ENCODE measurements at places on chromosomes 5 and 9.

- no peak for DNase-seq
These were observed 34.2 kb upstream of the MYOT start for GRCh38 chr5:137833463-137833862.

GRCh38 chr5:125012727-125013451 lies 266.4 kb upstream of the ZNF608 start:
- no peak for DNase-seq

GRCh38 chr9:7984203-7984602 lies 184.6 kb upstream of the DMAC1 start:
- DNase-seq = no peak

- no peak for DNase-seq
These were observed 28.0 kb downstream of the CDO1 start for GRCh38 chr5:115788440-115788839.

DNA sequence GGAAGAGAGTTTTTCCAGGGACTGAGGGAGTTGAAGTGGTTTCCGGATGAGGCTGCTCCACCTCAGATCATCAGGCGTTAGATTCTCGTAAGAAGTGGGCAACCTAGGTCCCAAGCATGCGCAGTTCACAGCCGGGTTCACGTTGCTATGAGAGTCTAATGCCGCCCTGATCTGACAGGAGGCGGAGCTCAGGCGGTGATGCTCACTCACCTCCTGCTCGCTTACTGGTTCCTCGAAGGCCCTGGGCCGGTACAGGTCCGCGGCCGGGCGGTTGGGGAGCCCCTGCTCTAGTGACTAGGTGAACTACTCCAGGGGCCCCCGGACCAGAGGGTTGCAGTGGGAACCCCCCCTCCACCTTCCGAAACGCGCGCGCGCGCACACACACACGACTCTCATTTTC lies 997 bp upstream of the RNF130 start:
- DNase-seq = no peak

- no peak for DNase-seq
These were observed 82.8 kb downstream of the CRB2 start for GRCh38 chr9:123438821-123439220.

GRCh38 chr5:150052956-150053712 lies 33.2 kb downstream of the CSF1R start:
- DNase-seq = no peak

- no peak for DNase-seq
These were observed 3.6 kb upstream of the DCP2 start for GRCh38 chr5:112973036-112973435.

GRCh38 chr5:142527664-142528295 lies 158.1 kb downstream of the FGF1 start:
- DNase-seq = no peak

DNA sequence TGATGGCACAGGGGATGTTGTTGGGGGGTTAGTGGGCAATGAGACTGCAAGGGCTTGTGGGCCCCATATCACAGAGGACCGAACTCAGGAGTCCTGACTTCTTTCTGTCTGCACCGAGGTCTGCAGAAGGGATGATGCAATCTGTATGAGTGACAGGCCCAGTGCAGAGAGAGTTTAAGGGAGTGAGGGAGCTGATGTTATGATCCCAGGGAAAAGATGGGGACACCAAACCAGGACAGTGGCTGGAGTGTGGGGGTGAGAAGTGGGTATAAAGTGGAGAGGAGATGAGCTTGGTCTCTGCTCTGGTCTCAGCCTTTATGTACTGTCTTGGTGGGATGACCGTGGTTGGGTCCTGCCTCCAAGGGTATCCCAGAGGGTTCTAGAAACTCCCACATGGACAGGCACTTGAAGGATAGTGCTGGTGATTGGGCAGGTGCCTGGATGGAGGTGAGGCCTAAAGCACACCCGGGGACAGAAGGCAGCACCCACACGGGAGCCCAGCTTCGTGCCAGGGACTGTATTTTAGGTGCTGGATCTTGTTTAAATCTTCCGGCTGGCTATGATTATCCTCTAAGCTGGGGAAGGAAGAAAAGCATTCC lies 21.9 kb downstream of the GSN start:
- DNase-seq = no peak

DNA sequence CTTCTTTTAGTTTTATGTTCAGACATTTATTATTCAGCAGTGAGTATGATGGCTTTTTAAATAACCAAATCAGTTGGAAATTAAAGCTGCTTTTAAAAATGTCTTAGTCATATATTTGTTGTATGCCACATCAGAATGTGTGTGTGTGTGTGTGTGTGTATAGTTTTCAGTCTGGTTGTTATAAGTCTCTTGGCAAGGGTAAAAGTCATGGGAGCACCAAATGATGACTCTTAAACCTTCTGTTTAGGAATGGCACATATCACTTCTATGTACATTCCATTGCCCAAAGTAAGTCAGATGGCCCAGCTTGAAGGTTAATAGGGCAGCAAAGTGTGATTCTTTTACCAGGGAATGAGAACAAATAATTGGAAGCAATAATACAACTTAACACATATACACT lies 135.9 kb downstream of the RNF180 start:
- no peak for DNase-seq

GRCh38 chr9:114452219-114453165 lies 52.8 kb downstream of the WHRN start:
- no peak for DNase-seq

- no peak for DNase-seq
These were observed 1.7 kb upstream of the STOML2 start for GRCh38 chr9:35104586-35104985.

GRCh38 chr9:12777121-12778022 lies 2.6 kb downstream of the LURAP1L start:
- no peak for DNase-seq

GRCh38 chr9:127417131-127418036 lies 6.8 kb upstream of the ZNF79 start:
- DNase-seq = no peak

- DNase-seq = no peak
These were observed 53.4 kb downstream of the CDK5RAP2 start for GRCh38 chr9:120526534-120526933.

GRCh38 chr9:27189426-27189825 lies 80.4 kb downstream of the TEK start:
- no peak for DNase-seq

DNA sequence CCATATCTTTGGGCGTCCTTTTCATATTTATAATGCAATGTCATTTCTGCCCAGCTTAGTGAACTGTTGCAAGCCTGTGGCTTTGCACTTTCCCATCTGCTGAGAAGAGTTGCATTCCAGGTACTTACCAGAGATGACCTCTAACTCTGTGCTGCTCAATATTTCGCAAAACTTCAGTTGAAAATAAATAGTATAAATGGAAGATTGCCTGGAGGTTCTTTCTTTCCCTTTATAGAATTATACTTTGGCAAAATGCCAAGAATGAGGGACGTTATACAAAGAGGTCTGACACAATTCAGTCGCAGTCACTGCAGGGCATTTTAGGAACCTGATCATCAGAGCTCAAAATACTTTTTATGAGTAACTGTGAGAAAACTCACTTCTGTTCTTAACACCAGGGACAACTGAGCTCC lies 18.9 kb upstream of the VLDLR start:
- DNase-seq = no peak

DNA sequence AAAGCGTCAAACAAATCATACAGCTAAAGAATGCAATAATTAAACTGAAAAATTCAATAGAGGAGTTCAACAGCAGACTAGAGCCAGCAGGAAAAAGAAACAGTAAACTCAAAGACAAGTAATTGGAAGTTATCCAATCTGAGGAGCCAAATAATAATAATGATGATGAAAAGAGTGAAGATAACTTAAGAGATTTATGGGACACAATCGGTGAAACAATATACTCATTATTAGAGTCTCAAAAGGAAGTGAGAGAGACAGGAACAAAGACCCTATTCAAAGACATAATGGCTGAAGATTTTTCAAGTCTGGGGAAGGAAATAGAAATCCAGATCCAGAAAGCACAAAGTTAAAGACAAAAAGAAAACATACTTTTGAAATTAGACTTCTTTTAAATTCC lies 263.9 kb upstream of the NR4A3 start:
- DNase-seq = no peak

- DNase-seq = no peak
These were observed 219.9 kb upstream of the NREP start for GRCh38 chr5:111976705-111977435.

GRCh38 chr5:173090639-173091038 lies 34.5 kb downstream of the CREBRF start:
- no peak for DNase-seq

- no peak for DNase-seq
These were observed 90.7 kb upstream of the DHFR start for GRCh38 chr5:80745490-80745889.

DNA sequence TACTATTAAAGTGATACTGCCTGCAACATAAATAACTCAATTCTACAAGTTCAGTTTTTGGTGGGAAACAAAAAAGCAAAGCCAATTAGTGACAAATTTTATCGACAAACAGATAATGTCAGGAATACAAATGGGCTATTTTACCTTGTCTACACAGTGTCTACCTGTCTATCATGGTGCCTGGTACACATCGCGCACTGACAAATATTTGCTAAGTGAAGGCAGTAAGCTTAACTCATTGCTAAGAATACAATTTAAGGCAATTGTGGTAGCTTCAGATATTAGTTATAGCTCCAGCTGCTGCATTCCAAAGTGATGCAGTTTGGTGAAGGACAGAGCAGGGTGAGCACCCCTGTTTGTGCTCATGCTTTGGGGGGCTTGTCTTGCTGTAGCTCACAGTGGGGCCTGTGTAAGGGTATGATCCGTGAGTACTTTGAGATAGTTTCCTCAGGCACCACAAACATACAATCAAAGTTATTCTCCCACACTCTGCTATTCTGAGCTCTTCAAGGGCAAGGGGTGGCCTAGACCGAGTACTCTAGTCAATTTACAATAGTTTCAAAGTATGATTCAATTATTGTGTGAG lies 24.7 kb downstream of the ELL2 start:
- DNase-seq = no peak

DNA sequence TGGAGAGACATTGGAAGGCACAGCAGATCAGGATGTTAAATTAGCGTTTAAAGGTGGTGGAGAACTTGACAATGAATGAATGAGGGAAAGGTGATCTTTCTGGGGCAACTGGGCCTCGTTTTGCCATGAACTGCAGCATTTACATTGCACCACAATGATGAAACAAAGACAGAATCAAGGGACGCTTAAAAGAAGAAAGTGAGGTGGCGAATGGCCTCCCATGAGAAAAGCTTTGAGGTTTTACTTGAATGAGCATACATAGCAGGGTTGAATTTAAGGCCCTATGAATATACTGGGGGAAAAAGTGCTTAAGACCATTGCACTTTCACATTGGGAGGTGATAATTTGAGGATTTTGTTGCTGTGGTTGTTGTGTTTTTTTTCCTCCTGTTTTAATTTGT lies 476.4 kb downstream of the ISL1 start:
- DNase-seq = no peak

DNA sequence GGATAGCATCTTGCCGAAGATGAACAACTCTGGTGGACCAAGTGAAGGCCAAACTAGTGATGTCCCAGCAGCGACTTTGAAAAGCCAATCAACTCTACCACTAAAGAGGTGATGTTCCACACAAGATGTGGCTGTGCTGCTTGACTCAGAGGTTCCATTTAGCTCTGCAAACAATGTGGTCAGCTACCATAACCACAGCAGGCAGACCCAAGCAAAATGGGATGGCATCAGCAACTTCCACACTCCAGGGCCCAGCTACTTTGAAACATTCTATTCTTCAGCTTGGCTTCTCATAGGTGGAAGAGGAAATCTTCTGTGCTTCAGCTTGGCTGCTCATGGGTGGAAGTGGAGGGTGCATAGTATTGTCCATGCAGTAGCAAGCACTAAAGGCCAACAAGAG lies 70.5 kb downstream of the IRX2 start:
- DNase-seq = no peak

- DNase-seq = no peak
These were observed 119.7 kb downstream of the TLE4 start for GRCh38 chr9:79691496-79691895.

DNA sequence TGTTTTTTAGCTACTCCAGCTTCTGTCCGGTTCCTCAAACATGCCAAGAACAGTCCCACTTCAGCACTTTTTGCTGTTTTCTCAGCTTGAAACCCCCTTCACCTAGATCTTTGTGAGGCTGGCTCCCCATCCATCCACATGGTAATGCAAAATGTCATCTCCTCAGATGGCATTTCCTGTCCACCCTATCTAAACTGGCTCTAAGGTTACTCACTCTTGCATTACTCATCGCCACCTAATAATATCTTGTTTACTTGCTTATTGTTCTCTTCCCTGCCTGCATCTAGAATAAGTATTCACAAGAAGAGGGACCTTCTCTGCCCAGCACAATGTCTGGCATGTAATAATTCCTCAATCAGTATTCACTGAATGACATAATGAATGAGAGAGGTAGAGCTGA lies 220.1 kb downstream of the FAM114A2 start:
- no peak for DNase-seq

DNA sequence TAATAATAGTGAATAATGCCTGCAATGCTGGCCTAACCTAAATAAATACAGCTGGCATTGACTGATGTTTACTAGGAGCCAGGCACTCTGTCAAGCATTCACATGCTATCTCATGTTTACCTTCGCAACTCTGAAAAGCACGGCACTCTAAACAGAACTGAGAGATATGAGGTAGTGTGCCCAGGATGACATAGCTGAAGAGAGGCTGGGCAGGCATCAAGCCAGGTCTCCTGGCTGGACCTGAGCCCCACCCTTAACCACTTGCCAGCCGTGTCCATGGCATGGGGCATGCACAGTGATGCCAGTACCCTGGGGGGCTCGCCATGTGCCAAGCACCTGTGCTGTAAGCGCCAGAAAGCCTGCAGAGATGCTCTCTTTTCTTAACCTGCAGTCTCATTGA lies 119.4 kb upstream of the MVB12B start:
- no peak for DNase-seq

- DNase-seq = no peak
These were observed 524.5 kb upstream of the CLINT1 start for GRCh38 chr5:158383486-158383885.

- no peak for DNase-seq
These were observed 615.7 kb downstream of the GABRG2 start for GRCh38 chr5:162683284-162683683.

DNA sequence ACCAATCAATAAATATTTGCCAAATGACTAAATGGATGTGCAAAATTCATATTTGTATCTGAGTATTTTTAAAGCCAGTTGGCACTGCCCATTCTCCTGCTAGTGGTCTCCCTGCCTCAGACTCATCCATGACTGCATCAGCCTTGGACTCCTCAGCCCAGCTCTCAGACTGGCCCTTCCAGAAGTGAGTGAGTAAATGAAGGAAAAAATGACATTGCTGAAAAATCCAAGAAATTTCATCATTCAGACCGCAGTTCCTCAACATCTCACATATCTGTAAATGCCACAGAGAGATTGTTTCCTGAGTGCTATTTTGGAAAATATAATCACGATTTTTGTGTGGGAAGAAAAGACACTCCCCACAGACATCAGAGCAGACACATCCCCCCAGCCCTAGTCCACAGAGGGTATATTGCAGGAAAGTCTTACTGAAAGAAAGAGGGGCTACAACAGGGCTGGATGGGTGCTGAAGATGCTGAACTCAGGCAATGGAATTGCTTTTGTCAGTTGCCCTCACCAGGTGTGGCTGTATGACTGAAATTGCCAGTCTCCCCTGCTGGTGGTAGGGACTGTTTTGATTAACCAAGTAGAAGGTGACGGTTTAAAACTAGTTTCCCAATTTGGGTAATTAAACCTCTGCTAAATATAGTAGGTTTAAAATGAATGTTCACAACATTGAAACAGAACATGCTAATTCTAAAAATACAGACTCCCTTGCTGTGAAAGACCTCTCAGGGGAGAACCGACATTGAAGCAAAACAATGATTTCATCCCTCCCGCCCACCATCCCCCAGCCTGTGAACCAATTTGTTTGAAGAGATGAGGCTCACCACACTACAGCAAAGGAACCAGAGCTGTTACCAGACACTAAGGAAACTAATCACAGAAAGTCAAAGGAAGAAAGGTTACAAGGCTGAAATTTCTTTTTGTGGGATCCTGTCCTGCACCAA lies 158.8 kb downstream of the DEPDC1B start:
- DNase-seq = no peak
